Progenitor cell of endocrine pancreas (in vitro differentiated cells): ENCODE measurements at places on chromosomes 5 and 9. TPM values are rescaled to one million over a fixed set of nuclear protein-coding genes. Genes with fewer than 3 reads are reported as not detected.

DNA sequence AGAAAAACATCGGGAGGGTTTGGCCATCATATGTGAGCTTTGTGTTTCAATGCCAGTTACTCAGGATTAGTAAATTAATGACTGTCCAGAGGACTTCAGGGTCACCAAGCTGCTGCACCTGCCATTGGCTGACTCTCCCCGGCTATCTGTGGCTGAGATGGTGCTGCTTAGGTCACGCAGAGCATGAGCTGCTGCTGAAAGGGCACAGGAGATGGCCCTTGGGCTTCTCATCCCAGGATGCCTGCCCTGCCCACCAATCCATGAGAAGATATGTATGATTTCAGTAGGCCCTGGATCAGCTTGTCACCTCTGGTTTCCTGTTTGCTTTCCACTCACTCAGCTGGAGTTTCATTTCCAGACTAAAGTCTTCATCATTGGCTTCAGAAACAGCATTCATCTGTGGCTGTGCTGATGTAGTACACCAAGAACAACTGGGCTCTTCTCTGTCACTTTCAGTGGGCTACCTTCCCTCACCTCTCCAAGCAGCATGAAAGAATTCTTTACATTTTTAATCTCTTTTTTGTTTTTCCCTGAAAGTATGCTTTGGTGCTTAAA, 2.4 kb upstream of the CATSPER3 start:
- no peaks in the 10 kb centered on the region for H3K27me3 ChIP-seq
- no peak overlapping the region for H3K27ac ChIP-seq
- H3K36me3 ChIP-seq: peaks cover 7% of the 10 kb centered on the region
- no peak overlapping the region for H3K4me3 ChIP-seq

DNA sequence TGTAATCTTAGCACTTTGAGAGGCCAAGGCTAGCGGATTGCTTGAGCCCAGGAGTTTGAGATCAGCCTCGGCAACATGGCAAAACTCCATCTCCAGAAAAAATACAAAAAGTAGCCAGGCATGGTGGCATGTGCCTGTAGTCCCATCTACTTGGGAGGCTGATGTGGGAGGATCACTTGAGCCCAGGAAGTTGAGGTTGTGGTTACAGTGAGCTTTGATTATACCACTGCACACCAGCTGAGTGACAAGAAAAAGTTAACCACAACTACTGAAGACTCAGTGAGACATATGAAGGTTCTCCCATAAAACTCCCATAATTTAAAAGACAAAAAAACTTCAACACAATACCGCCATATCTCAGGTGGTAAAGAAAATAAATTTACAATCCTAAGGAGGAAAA, 98.0 kb downstream of the NR6A1 start:
- DNase-seq: no peak
- no peak overlapping the region for H3K4me3 ChIP-seq
- peaks cover 9% of the 10 kb centered on the region for H3K36me3 ChIP-seq
- H3K27ac ChIP-seq: no peak overlapping the region

DNA sequence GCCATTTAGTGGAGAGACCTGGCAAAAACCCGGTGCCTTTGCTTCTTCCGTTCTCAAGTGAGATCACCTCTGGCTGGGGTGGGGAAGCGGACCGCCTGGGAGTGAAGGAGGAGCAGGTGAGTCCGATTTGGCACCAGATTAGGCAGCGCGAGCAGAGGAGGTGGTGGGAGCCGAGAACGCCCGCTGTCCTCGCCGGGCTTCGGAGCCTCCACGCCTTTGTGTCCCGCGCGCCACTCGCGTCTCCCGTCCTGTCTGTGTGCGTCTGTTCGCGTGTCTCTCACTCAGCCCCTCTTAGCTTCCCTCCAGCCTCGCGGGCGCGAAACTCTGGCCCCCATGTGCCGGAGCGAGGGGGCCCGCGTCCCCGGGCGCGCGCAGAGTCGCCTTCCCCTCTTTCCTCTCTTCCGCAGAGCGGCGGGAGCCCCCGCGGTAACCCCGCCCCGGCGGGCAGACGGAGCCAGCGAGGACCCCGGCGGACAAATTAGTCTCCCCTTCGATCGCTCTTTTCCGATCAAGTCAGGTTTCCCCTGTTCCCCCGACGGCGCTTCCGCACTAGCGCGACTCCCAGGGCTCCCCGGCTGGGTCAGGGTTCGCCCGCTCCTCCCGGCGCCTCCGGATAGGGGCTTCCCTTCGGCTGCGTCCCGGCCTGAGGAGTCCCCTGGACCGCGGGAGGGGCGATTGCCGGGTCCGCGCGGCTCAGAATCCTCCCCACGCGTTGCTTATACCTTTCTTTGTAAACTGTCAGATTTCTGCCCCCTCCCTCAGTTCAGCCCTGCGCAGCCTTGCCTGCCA, 7.1 kb downstream of the POU4F3 start:
- DNase-seq: no peak
- H3K27ac ChIP-seq: no peak overlapping the region
- peak overlapping the region; percentile 58 for H3K4me3 ChIP-seq
- peaks cover 2% of the 10 kb centered on the region for H3K4me1 ChIP-seq
- H3K27me3 ChIP-seq: peaks cover 92% of the 10 kb centered on the region

DNA sequence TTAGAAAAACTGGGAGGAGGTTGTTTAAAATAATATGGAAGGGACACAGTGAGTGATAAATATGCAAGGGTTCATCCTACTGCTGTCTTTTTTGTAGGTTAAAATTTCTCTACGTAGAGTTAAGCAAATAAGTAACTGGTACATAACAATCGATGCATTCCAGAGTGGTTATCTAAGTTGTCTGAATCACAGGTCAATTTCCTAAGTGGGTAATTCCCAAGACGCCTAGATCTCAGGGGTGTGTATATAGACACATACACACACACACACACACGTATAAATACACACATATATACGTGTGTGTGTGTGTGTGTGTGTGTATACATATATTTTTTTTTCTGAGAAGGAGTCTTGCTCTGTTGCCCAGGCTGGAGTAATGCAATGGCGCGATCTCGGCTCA, 22.3 kb downstream of the CAAP1 start:
- no peak overlapping the region for H3K27ac ChIP-seq
- no peaks in the 10 kb centered on the region for H3K27me3 ChIP-seq
- H3K36me3 ChIP-seq: peaks cover 11% of the 10 kb centered on the region
- no peak overlapping the region for H3K4me3 ChIP-seq
- no peak for DNase-seq
- H3K4me1 ChIP-seq: peaks cover 3% of the 10 kb centered on the region

DNA sequence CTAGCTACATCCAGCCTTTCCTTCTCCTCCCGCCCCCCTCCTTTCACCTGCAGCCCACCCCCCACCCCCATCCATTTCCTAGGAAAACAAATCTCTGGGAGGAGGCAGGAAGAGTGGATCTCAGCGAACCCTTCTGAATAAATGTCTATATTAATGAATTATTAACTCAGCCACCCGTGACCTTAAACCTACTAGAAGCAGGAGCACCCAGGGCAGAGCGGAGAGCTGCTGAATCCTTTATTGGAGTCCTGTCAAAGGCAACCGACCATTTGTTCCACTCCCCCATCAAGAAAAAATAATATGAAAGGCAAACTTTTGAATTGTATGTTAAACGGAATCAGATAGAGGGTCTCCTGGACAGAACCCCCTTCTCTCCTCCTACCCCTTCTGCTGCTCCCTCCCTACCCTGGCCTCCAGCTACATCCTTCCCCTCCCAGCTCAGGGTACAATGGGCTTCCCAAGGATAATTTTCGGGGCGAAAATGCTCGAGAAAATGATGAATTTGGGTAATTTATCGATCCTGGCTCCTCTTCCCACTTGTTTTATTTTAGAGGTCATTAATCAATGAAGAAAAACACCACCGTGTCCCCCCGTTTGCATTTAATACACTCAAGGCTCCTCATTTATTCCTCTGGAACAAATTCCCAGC, 3.3 kb upstream of the PRDM6 start:
- H3K4me3 ChIP-seq: no peak overlapping the region
- DNase-seq: no peak
- peaks cover 89% of the 10 kb centered on the region for H3K27me3 ChIP-seq

DNA sequence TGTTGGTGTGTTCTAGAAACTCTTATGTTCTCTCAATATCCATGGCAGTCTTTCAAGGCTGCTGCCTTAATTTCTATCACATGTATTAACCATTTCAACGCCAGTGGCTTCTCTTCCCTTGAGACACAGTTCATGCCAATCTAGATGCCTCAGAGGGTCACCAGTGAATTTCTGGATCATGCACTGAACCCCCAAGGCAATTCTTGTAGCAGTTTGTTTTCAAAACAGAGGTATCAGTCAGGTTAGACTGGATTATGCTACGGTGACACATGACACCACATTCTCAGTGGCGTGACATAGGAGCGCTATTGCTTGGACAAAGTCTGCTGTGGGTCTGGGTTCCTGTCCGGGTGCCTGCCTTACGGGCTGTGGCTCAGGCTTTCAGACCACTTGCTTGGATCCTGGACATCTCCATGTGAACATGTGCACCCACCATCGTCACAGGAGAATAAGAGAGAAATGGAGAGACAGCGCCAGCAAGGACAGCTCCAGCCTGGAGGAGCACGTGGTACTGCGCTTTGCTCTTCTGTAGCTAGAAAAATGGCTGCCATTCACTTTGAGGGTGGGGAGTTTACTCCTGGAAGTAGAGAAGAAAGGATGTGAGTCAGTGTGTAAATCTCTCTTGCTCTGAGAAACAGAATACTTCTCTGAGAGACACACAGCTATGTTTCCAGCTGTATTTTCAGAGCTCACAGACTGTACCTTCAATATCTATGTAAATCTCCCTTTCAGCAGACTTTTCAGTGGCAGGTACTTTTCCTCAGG, 329.3 kb upstream of the ADCY2 start:
- no peak overlapping the region for H3K27ac ChIP-seq
- H3K36me3 ChIP-seq: no peaks in the 10 kb centered on the region
- H3K4me3 ChIP-seq: no peak overlapping the region
- H3K4me1 ChIP-seq: no peaks in the 10 kb centered on the region
- peaks cover 3% of the 10 kb centered on the region for H3K27me3 ChIP-seq

DNA sequence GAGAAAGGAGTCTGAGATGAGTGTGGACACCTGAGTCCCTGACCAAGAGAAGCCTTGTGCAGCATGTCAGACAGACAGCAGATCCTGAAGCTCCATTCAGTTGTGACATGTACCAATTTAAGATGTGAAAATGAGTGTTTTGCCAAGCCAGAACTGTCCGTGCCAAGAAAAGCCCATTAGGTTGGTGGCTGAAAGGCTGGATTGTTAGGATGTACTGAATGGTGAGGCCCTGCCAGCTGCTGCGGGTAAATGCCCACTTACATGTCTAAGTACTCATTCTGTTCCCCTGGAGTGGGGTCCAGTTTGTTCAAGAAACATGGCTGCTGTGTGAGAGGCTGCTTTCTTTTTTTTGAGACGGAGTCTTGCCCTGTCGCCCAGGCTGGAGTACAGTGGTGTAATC, 14.6 kb downstream of the DAPK1 start:
- DNase-seq: no peak
- H3K4me1 ChIP-seq: peaks cover 7% of the 10 kb centered on the region
- no peak overlapping the region for H3K4me3 ChIP-seq

DNA sequence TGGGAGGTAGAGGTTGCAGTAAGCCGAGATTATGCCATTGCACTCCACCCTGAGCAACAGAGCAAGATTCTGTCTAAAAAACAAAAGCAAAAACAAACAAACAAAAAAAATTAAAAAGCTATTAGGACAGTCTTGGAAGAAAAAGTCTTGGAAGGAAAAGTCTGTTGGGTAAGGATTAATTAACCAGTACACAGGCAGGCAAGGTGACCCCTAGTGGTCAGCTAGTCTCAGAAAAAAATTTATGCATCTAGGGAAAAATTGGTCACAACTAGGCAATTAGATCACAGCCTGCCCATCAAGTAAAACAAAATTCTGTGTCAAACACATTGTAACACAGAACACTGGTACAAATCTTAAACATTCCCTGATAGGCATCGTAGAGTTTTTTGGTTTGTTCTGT, 6.7 kb upstream of the ANKRD18B start:
- no peak for DNase-seq
- H3K27ac ChIP-seq: no peak overlapping the region
- H3K27me3 ChIP-seq: peaks cover 6% of the 10 kb centered on the region
- no peak overlapping the region for H3K4me3 ChIP-seq
- H3K36me3 ChIP-seq: peaks cover 1% of the 10 kb centered on the region
- H3K4me1 ChIP-seq: no peaks in the 10 kb centered on the region

GRCh38 chr5:38765399-38765861, 80.4 kb upstream of the OSMR start:
- no peaks in the 10 kb centered on the region for H3K4me1 ChIP-seq
- no peak overlapping the region for H3K4me3 ChIP-seq
- peaks cover 3% of the 10 kb centered on the region for H3K36me3 ChIP-seq
- H3K27ac ChIP-seq: no peak overlapping the region
- no peak for DNase-seq
- H3K27me3 ChIP-seq: no peaks in the 10 kb centered on the region

DNA sequence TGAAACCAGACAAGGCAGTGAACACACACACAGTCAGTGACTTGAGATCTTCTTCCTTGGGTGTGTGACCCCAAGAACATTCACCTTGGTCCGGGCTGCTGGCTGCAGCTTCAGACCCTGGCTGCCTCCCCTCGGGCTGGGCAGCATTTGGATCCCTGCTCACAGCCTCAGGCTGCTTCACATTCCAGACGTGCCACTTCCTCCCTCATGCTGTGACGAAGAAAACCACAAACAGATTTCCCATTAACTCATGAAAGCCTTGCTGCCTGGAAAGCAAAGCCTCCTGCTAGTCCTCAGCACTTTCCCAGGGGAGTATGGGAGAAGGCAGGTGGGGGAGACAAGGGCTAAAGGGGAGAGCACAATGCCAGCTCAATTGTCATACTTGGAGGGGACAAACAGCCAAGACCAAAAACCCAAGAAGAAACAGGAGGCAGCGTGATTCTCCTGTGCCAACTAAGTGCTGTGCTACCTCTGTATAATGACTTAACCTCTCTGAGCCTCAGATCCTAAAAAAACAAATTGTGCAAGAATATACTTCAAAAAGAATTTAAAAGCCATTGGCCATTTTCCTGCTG, 594.6 kb upstream of the BRINP1 start:
- no peaks in the 10 kb centered on the region for H3K36me3 ChIP-seq
- peak overlapping the region; percentile 56 for H3K27ac ChIP-seq
- DNase-seq: peak; percentile 12

- H3K27me3 ChIP-seq: no peaks in the 10 kb centered on the region
- peak overlapping the region; percentile 94 for H3K27ac ChIP-seq
- no peak overlapping the region for H3K4me3 ChIP-seq
- no peak for DNase-seq
- no peaks in the 10 kb centered on the region for H3K36me3 ChIP-seq
Observed at GRCh38 chr9:33158843-33159776, 8.0 kb downstream of the B4GALT1 start.

GRCh38 chr9:70747261-70747718, 332.8 kb upstream of the KLF9 start:
- peaks cover 3% of the 10 kb centered on the region for H3K4me1 ChIP-seq
- DNase-seq: no peak
- no peaks in the 10 kb centered on the region for H3K36me3 ChIP-seq
- no peaks in the 10 kb centered on the region for H3K27me3 ChIP-seq

Gene GAS1
- total RNA-seq: 4.0 and 5.6 TPM in 2 replicates

Gene CCDC152
- total RNA-seq: 0.17 and 0.20 TPM in 2 replicates

Gene DCTN4
- 68.6 and 73.3 TPM in 2 replicates for total RNA-seq

Gene STOM
- 11.0 and 14.4 TPM in 2 replicates for total RNA-seq

Gene ACOT12
- not detected in 2 replicates for total RNA-seq

Gene MYOT
- total RNA-seq: not detected in 2 replicates
